ENCODE measurements at places on chromosomes 1 and 21. TPM values are rescaled to one million over a fixed set of nuclear protein-coding genes. Genes with fewer than 3 reads are reported as not detected.

The DENND2D gene
- 43.4 TPM for total RNA-seq

The SSU72 gene
- total RNA-seq: 121 TPM

The TSTD1 gene
- 134 TPM for total RNA-seq

The CD48 gene
- total RNA-seq: 8.4 TPM

The PTBP2 gene
- total RNA-seq: 19.4 TPM

The S100A12 gene
- 1.1 TPM for total RNA-seq

The ZNF683 gene
- total RNA-seq: not detected

The LRRC53 gene
- total RNA-seq: not detected

The SERPINC1 gene
- 0.61 TPM for total RNA-seq

Measured in adrenal gland (tissue), 19 donors.